Stimulated activated CD8-positive, alpha-beta memory T cell treated with anti-CD3 and anti-CD28 coated beads, Interleukin-2, amount 100 ng/mL, for 48 hours (primary cell): ENCODE measurements at places on chromosomes 6 and 20.

DNA sequence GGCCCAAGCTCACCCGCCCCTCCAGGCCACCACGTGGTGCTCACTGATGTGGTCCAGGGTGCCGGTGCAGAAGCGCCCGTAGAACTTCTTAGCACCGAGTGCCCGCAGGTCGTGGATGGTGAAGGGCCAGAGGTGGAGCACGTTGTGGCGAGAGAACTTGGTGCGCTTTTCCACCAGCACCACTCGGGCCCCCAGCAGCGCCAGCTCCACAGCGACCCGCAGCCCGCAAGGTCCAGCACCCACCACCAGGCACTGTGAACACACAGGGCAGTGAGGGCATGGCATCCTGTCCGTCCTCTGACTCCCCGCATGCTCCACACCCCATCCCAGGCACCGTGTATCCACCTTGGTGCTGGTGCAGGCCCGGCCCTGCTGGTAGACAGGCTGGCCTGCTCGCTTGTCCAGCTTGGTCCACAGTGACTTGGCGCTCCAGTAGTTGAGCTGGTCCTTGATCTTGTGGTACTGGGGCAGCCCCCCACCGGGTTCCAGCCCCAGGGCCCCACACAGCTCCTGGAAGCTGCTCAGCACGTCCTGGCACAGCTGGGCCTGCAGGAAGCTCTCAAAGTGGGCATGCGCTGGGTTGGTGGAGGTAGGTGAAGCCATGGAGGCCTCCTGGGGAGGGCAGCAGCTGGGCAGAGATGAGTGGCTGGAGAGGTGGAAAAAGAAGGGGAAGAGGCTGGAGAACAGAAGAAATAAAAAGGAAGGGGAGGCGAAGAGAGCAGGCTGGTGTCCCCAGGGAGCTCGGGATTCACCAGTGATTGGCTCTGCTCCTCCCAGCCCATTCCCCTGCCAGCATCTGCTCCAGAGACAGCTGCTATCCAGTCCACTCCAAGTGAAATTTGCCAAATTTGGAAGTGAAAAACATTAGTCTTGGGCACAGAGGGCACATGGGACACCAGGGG, 1.7 kb downstream of the MICAL1 start:
- DNase-seq, result no peak

GRCh38 chr20:10508060-10508459, 73.0 kb downstream of the SLX4IP start:
- DNase-seq, result no peak

GRCh38 chr6:124714728-124715127, 247.5 kb upstream of the RNF217 start:
- DNase-seq, result no peak

GRCh38 chr6:108180776-108181175, 15.0 kb downstream of the NR2E1 start:
- no peak for DNase-seq

DNA sequence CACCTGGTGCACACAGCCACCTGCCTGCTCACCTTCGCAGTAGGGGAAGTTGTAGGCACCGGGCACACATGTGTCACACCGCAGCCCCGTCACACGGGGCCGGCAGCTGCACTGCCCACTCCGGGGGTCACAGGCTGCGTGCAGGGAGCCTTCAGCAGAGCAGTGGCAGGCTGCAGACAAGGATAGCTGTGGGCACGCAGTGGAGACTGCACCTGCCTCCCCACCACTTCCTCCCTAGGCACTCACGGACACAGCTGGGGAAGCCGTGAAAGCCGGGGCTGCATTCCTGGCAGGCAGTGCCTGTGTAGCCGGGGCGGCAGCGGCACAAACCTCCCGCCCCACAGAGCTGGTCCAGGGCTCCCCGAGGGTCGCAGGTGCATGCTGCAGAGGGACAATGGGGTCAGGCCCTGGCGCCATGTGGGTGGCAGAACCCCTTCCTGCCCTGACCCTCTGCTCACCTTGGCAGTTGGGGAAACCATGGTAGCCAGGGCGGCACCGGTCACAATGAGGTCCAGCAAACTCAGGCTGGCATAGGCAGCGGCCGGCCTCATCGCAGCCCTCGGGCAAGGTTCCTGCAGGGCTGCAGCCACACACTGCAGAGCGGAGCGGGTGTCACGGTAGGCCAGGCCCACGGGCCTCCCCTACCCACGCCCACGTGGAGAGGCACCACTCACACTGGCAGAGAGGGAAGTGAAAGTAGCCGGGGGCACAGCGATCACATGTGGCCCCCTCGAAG, 29.4 kb downstream of the LAMA5 start:
- no peak for DNase-seq

DNA sequence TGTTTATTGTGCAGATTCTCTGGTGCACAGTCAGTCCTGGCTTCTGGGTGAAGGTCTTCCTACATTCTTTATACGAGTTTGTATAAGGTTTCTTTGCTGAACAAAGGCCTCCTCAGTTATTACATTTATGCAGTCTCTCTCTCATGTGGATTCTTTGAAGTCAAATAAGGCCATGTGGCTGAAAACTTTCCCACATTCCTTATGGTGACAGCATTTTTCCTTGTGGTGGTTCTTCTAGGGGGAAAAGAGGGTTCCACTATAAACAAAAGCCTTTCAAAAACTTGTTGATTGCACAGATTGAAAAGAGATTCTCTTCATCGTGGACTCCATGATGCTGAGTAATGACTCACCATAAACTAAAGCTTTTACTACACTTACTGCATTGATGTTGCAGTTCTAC, 19.2 kb downstream of the ZSCAN12 start:
- no peak for DNase-seq

DNA sequence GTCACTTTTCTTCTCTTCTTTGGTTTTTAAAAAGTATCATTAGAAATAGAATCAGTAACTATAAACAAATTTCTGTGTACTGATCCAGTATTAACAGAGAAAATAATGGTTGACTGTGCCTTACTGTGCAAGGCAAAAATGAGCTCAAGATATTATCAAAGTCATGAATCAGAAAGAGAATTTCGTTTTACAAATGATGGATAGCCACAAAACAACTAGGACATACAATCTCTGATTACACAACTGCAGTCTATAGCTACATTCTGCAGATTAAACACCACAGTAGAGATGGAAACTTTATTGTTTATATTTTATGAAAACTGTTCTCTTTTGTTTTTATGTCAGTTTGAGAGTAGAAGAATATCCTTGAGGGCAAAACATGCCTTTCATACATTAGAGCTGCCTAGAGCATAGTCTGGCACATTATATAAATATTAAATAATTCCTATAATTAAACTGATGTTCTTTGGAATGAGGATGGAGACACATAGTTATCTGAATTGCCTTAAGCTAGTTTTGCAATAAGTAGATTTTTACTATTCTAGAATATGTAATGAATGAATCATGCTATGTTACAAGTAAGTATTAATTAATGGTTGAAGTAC, 333.1 kb downstream of the LAMA2 start:
- no peak for DNase-seq

DNA sequence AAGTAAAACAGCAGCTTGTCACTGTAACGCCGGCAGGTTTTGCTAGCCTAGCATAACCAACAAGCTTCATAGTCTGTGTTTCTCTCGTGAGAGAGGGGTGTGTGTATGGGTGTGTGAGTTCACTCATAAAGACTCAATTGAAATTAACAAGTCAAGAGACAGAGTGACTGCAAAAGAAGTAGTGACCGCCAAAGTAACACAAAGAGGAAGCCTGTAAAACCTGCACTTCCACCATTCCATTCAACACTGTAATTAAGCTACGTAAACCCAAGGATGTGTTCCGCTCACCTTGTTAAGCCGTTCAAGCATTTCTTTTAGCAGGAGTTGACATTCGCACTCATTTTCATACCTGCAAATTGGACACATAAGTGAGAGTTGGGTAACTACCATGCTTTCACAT, 6.6 kb downstream of the BFSP1 start:
- DNase-seq, result no peak

DNA sequence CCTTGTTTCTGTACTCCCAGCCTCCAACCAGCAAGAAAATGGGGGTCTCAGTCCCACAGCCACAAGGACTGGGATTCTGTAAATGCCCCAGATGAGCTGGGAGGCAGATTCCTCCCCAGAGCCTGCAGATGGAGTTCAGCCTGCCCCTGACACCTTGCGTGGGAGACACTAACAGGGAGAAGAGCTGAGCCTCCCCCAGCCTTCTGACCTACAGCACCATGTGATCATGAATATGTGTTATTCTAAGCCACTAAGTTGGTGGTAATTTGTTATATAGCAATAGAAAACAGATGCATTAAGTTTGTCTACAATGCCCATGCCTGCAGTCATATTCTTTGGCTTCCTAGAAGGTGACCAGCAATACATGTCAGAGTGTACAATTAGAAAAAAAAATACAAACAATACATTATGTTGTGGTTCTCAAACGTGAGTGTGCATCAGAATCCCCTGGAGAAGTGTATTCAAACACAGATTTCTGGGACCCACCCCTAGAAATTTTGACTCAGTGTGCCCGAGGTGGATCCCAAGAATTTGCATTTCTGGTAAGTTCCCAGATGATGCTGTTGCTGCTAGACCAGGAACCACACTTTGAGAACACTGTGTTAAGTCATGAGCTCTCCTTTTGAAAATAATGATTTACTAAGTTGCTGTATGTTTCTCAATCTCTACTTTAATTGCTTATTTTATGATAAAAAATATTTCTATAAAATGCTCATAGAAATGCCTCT, 39.9 kb downstream of the SLC22A3 start:
- no peak for DNase-seq

DNA sequence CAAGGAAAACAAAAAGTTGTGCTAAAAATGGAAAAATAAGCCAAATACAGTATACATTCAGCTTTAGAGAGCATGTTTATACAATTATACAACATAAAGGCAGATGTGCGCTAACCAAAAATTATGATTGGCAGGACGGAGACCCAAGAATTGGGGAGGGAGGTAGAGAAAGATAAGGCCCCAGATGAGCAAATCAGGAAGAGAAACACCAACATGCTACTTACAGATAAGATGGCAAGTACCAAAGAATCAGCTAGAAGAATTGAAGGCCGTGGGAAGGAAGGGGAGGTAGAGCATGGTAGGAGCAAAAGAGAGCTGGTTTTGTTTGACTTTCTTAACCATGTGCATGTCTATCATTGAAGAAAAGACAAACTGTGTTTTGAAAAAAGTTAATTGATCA, 45.4 kb downstream of the PRND start:
- no peak for DNase-seq

DNA sequence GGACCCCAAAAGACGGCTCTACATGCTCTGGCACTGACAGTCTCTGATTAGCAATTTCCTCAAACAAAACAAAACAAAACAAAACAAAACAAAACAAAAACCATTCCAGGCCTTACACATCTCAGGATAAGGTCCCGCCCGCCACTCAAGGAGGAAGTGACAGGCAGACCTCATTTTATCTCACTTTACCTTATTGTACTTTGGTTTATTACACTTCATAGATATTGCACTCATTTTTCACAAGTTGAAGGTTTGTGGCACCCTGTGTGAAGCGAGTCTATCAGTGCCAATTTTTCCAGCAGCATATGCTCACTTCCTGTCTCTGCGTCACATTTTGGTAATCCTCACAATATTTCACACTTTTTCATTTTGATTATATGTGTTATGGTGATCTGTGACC, 15.2 kb downstream of the ZBP1 start:
- no peak for DNase-seq

- no peak for DNase-seq
These were observed 32.8 kb upstream of the ENPP5 start for GRCh38 chr6:46203391-46204177.

GRCh38 chr6:131281471-131282270, 146.4 kb downstream of the AKAP7 start:
- peak; percentile 4 for DNase-seq

DNA sequence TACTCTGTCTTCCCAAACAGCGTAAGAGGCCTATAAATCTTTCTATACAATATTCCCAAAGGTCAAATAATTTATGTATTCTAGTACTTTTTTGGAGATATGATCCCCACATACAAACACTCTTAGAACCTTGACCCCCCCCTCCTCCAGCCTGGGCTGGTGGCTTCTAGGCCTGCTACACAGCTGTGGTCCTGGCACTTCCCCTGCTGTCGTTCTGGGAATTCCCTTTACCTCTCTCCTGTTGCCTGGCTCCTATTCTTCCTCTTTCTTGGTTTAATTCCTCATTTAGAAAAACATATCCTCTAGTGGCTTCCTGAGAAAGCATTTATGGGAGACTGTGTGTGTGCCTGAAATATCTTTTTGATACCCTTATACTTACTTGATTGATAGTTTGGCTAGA, 4.1 kb upstream of the TXLNB start:
- no peak for DNase-seq

DNA sequence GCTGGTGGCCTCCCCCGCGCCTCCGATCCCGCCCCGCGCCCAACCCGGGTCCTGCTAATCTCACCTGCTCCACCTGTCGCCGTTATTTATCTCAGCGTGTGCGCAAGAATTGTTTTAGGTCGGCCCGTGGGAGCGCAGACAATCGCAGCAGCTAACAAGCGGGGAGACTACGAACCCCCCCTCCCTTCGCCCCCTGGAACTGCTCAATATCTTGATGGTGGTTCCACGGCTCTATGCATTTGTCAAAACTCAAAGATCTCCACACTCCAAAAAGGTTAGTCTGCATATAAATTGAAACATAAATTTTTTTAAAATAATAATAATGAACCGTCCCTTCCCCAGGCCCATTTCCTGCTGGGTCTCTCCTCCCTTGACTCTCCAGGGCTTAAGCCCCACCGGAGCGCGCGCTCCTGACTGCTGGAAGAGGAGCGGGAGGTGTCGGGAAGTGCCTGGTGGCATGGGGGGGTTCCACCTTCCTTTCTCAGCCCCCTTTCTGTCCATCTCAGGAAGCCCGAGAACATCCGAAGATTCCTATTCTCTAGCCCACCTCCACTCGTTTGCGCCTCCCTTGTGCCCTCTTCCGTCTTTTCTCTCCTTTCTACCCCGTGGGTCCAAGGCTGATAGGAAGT, 1.6 kb upstream of the MDGA1 start:
- no peak for DNase-seq

- no peak for DNase-seq
These were observed 128.7 kb upstream of the ECI2 start for GRCh38 chr6:4264081-4264480.

DNA sequence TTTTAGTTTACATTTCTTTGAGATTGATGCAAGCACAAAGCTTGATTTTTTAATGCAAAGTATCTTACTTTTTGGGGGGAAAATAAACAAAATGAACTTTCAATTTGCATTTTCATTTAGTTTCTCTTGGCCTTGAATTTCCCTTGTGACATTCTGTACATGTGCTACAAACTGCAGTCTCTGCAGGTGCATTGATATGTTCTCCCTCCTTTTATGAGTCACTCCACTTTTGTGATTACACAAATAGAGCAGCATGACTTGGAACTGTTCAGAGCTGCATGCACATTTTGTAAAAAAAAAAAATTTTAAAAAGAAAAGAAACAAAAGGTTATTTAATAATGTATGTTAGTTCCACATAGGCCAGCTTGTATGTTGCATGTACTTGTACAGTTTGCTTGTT, 220.0 kb upstream of the KCNQ5 start:
- no peak for DNase-seq

DNA sequence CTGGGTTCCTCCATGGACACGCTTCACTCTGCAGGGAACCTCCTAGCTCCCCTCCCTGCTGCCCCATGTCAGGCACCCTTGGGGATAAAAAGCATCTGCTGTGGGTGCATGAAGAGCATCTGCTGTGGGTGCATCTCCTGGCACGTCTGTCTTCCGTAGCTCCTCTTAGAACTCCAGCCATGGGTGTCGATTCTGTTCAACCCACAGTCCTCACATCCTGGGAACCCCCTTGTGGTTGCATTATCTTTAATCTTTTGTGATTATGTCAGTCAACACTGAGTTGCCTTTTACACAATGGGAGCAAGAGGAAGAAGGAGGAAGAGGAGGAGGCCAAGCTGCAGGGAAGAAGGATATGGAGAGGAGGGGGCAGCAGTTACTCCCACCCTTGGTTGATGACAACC, 24.1 kb upstream of the CCR6 start:
- no peak for DNase-seq

- no peak for DNase-seq
These were observed 82.9 kb upstream of the FOXP4 start for GRCh38 chr6:41463062-41463930.
